ENCODE measurements at places on chromosomes 5 and 9.

DNA sequence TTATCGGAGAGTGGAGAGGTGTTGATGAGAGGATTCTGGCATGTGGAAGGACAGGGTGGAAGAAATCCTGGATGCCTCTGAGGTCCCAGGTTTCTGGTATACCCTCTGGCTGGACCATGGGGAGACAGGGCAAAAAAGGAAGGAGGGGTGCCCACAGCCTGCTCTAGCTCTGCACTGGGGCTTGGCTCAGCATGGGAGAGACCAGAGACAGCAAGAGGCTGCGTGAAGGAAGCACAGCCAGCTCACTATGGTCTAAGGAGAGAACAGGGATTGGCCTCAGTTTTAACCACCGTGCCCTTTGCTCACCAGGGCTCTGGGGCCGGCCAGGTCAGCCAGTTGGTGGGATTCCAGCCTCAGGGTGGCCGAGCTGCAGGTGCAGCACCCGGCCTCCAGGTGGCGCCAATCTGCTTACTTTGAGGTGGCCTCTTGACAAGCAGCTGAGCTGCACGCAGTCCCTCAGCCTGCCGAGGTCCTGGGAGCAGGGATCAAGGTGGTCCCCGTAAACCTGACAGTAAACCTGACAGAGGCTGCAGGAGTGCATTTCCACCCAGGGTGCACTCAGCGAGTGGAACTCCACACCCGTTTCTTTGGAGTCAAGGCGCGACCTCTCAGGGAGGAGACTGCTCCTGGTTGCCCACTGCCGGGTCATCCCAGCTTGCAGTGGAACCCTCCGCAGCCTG, 25.0 kb upstream of the SPTLC1 start:
- peak; percentile 61 for DNase-seq

DNA sequence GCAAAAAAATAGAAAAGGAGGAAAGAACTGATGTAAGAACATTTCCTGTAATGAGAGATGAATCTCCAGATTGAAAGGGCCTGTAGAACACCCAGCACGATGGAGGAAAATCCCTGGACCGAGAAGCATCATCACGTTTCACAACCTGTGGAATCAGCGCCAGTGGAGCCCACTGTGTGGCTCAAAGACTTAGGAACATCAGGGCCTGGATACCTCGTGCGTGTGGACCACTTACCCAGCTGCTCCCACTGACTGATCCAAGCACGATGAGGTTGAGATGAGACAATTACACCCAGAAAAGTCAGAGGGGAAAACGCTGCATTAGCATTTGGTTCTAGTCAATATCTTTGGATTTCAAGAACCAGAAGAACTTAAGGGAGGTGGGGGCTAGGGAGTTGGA, 224.6 kb downstream of the SYK start:
- no peak for DNase-seq

DNA sequence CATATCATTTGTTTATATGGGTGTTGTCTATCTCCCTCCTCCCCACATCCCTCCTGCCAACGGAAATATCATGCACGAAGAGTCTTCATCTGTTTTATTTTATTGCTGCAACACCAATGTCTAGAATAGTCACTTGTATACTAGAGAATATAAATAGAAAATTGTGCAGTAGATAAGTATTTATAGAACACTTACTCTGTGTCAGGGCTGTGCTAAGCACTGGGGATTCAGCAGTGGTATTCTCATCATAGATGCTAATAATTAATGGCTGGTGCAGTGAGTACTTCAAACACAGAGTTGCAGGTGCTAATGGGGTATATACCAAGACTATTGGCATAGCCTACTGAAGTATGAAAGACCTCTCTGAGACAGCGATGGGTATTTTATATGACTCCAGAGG, 353.5 kb upstream of the CDH6 start:
- no peak for DNase-seq

GRCh38 chr9:103789686-103790085, 304.4 kb upstream of the SMC2 start:
- peak; percentile 46 for DNase-seq

DNA sequence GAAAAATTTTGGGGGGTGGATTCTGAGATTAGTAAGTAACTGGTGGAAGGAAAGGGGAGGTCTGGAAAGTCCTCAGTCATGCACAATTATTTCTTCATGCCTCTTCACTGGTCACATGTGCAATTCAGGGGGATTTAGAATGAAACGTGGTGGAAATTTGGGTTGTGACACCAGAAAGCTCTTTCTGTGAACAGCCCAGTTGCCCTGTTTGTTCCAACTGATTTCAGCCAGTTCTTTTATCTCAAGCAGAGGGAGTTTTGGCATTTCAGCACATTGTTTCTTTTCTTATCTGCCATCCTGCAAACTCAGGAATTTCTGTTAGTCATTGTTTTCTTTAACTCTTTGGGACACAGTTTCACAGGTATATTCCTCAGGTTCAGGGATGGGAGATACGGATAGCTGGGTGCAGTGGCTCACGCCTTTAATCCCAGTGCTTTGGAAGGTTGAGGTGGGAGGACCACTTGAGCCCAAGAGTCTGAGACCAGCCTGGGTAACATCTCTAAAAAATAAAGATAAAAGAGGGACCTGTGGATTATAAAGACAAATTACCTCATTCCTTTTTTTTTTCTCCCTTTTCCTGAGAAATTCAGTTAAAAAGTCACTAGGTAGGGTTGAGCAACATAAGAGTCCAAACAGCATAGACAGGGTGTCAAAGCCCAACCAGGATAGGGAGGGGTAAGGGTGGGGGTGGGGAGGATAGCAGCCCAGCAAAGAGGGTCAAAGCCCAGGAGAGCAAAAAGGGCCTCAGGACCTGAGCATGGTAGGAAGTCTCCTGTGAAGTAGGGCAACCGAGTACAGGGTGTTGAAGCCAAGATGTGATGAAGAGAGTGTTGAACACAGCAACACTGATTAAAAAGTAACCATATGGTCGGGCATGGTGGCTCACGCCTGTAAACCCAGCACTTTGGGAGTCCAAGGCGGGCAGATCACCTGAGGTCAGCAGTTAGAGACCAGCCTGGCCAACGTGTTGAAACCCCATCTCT, 5.4 kb upstream of the B4GALT1 start:
- DNase-seq, result peak; percentile 87

DNA sequence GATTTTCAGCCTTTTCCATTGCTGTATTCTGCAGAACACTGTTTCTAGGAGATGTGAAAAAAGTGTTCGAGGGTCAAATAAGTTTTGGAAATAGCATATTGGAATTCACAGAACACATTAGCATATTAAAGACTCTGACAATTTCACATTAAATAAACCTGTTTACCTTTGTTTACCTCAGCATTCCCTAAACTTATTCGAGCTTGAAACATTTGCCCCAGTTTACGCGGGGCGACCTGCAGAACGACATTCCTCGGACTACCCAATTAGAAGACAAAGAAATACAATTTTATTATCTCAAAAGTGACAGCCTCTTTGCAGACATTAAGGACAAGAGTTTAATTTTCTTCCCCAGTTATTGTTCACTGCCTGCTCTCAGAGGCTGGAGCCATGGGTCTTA, 110.3 kb upstream of the NFIB start:
- DNase-seq, result no peak

DNA sequence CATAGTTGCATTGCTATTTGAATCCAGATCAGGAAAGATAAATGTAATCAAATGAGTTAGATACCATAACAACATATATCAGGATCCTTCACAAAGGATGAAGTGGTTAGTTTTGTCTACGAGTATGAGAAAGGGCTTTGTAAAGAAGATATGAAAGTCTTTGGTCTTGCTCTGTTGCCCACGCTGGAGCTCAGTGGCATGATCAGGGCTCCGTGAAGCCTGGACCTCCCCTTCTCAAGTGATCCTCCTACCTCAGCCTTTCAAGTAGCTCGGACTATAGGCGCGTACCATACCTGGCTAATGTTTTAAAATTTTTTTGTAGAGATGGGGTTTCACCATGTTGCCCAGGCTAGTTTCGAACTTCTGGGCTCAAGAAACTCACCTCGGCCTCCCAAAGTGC, 1.8 kb downstream of the SMC5 start:
- no peak for DNase-seq

- DNase-seq, result no peak
Measured at GRCh38 chr9:13082796-13083195, 196.7 kb downstream of the MPDZ start.

DNA sequence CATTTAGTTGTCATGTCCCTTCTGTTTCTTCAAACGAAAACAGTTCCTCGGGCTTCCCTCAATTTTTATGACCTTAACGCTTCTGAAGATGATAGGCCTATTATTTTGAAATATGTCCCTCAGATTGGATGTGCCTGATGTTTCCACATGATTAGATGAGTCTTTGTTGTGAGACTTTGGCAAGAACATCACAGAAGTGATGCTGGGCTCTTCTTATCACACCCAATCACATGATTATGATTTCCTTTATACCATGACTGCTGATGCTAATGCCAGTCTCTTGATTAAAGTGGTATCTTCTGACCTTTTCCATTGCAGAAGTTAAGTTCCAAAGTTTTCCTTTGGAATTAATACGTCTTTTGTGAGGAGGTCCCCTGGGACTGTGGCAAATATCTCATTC, 175.7 kb downstream of the SAXO1 start:
- DNase-seq, result no peak

- DNase-seq, result no peak
Measured at GRCh38 chr9:93035106-93035660, 23.3 kb upstream of the SUSD3 start.

DNA sequence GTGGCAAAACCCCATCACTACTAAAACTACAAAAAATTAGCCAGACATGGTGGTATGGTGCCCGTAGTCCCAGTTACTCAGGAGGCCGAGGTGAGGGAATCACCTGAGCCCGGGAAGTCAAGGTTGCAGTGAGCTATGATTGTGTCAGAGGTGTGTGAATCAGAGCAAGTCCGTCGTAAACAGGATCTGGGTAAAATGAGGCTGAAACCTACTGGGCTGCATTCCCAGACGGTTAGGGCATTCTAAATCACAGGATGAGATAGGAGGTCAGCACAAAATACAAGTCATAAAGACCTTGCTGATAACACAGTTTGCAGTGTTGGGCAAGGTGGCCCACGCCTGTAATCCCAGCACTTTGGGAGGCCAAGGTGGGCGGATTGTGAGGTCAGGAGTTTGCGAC, 1.9 kb upstream of the CLTB start:
- DNase-seq, result peak; percentile 91

GRCh38 chr9:136373300-136374182, at the start of gene CARD9:
TSS of gene CARD9 (minus strand) at chr9:136373669. CDS start at chr9:136372078, 1,591 bp downstream.
- DNase-seq, result no peak

DNA sequence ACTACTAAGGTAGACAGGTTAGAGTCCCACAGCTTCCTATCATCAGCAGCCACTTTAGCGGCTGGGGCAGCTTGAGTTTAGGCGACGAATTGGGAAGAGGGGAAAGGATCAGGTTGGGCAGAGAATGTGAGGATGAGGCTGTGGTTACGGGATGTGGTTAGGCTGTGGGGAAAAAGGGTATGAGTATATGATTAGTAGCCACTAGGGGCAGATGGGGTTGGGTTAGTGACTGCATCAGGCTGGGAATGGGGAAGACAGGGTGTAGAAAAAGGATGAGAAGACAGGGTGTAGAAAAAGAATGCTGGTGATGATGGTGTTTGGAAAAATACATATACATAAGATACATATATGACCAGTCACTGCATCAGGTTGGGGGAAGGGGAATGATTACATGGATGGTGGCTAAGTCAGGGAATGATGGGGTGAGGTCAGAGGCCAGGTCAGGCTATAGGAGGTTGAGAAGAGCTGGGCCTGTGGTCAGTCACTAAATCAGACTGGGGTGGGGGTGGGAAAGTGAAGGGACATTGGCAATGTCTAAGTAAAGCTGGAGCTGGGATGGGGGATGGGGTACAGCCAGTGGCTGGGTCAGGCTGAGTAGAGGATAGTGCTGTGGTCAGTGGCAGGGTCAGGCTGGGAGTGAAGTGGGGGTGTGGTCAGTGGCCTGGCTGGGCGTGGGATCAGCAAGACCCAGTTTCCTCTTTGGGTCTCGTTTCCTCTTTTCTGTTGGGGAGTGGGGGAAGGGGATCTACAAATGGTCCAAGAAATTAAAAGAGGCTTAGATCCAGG, 2.1 kb downstream of the TLN1 start:
- DNase-seq, result peak; percentile 86

DNA sequence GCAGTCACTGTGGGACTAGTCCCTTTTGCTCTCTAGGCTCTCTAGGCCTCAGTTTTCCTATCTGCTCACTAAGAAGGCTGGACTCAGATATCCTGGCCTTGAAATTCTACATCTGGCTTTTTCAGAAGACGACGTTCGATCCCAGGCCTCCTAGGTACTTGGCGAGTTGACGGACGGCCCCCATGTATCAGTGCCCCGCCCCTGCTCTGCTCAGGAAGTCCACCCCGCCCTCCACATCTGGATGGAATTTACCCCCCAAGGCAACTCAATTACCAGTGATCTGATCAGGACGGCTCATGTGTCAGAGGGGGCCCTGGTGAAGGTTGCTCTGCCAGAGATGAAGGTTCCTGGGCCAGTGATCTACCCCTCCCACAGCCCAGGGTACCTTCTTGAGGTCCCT, 44.1 kb upstream of the SYNPO start:
- no peak for DNase-seq

DNA sequence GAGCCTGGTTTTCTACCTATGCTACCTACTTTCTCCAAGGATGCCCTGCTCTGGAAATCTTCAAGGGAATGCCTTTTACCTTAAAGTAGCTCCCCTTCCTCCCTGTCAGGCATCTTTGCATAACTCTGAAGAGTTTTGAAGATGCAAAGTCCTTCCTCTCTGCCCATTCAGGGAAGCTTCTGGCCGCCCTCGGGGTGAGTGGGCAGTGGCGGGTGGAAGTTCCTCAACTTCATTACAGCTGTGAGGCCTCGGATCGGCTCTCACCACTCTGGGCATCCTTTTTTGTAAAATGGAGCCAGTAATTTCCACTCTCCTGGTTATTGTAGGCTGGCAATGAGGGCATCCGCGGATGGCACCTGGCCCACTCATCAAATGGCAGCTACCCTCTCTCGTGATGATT, 31.7 kb upstream of the STXBP1 start:
- DNase-seq, result no peak

DNA sequence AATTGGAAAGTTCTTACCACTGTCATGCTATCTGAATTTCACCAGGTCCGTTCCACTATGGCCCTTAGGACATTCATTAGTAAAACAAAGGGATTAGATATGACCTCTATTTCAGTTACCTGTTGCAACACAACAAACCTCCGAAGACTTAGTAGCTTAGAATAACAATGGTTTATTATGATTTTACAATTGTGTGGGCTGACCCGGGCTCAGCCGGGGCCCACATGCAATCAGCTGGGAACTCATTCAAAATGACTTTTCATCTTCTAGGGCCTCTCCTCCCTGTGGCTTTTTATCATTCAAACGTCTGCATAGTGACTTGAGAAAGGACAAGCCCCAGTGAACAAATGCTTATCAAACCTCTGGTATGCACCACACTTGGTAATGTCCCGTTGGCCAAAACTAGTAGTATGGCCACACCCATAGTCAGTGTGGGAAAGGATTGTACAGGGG, 2.3 kb upstream of the FBXW11 start:
- peak; percentile 83 for DNase-seq

GRCh38 chr9:2461892-2462291, 159.7 kb upstream of the VLDLR start:
- DNase-seq, result no peak

GRCh38 chr5:111942661-111943401, 185.8 kb upstream of the NREP start:
- peak; percentile 45 for DNase-seq

DNA sequence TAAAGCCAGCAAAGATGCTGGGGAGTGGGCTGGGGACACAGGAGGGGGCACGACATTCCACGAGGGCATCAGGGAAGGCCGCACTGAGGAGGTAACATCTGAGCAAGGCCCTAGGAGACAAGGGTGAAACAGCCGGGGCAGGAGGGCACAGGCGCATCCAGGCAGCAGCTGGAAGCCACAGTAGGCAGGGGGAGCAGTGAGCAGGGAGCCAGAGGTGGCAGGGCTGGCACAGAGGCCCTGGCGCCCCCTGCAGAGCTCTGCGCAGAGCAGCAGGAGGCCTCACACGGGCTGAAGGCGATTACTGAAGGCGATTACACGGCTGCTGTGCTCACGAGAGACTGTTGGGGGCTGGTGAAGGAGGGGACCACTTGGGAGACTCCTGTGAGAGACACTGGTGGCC, 15.4 kb downstream of the LMAN2 start:
- no peak for DNase-seq

Measured in amniotic epithelial cell (primary cell).